Caco-2 (cell line): ENCODE measurements at places on chromosomes 2 and 18.

GRCh38 chr2:160076914-160077313 is 14.5 kb upstream of the PLA2R1 start:
- DNase-seq = no peak

GRCh38 chr18:61574665-61575064 is 241.4 kb downstream of the CDH20 start:
- no peak for DNase-seq

- DNase-seq = peak; percentile 18
Measured at GRCh38 chr18:48408727-48409590, at the start of gene ZBTB7C. Gene ZBTB7C, minus strand, starts transcription at chr18:48409383.

DNA sequence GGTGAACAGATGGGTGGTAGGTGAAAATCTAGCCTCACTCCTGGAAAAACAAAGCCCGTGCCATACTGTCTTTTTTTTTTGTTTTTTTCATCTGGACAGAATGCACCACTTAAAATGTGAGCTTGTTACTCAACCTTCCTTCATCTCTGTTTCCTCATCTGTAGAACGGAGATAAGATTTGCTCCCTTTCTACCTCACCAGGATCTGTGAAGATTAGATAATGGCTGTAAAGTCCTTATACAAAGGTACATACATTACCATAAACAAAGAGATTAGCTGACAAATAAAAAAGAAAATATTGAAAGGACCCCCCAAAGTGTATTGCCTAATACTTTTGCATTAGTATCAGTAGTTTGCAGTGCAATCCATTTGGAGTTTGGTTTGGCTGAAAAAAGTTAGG is 75.4 kb upstream of the ZEB2 start:
- no peak for DNase-seq

DNA sequence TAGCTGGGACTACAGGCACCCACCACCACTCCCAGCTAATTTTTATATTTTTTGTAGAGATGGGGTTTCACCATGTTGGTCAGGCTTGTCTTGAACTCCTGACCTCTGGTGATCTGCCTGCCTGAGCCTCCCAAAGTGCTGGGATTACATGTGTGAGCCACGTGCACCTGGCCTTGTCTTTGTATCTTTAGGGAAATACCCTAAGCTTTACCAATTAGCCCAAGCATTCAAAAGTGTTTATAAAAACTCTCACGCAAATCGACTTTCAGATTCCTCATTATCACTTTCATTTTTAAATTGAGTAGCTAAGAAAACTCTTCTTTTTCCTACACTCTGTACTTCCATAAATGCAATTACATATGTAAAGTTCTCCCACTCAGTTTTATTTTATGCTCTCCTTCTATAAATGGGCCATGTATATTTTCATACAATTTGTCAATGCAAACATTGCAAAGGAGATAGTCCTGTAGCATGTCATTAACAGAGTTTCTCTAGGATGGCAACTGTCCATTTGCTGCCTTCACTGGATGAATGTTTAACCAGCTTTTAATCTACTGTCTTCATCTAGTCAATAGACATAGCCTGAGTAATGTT is 326.2 kb upstream of the LRATD1 start:
- DNase-seq = no peak

DNA sequence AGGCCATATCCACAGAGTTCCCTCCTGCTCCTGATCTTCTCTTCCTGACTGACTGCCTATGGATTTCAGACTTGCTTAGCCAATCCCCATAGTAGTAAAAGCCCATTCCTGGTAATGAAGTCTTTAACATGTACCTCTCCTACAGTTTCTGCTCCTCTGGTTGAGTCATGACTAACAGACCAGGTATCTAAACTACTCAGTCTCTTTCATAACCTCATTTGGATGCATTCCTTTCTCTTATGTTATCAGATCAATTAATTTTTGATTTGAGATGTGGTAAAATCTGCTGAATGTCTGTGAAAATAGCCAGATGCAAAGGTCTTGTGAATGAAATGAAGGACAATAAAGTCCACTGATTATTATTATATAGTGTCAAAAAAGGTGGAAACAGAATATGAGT is 198.0 kb downstream of the NBAS start:
- DNase-seq = no peak

- no peak for DNase-seq
Measured at GRCh38 chr2:43327119-43327518, 100.7 kb upstream of the ZFP36L2 start.

DNA sequence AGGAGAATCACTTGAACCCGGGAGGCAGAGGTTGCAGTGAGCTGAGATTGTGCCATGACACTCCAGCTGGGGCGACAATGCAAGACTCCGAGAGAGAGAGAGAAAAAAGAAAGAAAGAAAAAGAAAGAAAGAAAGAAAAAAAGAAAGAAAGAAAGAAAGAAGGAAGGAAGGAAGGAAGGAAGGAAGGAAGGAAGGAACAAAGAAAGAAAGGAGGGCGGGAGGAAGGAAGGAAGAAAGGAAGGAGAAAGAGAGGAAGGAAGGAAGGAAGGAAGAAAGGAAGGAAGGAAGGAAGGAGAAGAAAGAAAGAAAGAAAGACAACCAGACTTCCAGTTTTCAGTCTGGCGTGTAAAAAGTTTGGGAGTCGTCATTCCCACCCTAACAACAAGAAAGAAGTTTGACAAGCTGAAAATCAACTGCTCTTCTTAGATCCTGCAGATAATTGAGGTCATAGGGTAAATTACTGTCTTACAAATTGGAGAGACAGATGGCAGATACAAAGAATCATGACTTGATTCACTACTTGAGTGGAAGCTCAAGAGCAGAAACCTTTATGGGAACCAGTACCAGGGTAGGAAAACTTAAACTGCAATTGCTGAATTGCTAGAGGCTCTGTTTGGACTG is 15.1 kb upstream of the CYP27C1 start:
- DNase-seq = no peak

DNA sequence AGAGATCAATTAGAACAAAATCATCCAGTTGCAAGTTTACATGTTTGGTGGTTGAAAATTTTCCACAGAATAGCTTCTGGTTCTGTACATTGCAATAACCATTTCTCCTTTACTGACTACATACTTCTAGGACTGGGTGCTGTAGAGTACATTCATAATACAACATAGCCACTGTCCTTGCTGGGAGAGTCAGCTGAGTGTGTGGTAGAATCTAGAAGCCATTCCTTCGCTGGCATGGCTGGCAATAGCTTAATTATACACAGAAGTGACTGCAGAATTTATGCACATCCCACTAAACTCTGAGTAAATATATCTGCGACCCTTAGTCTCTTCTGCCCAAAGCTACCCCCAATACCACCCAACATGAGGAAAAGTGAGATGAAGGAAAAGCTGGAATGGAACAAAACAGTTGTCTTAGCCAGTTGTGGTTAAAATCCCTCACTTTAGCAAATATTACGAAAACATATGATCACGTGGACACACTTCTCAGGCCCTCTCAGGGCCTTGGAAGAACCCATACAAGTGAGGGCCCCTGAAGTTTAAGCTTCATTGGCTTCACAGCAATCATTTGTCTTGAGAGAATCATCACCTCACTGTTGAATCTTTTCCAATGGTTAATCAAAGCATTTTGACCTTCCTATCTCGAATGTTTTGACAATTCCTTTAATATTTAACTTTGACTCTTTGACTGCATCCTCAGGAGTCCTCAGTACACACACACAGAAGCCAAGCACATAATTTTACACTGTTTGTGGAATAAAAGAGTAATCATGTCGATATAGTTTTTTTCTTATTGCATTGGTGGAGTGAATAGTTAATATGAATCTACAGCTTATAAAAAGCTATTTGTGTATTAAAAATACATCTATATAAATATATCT is 225.1 kb downstream of the ZNF385B start:
- DNase-seq = no peak

DNA sequence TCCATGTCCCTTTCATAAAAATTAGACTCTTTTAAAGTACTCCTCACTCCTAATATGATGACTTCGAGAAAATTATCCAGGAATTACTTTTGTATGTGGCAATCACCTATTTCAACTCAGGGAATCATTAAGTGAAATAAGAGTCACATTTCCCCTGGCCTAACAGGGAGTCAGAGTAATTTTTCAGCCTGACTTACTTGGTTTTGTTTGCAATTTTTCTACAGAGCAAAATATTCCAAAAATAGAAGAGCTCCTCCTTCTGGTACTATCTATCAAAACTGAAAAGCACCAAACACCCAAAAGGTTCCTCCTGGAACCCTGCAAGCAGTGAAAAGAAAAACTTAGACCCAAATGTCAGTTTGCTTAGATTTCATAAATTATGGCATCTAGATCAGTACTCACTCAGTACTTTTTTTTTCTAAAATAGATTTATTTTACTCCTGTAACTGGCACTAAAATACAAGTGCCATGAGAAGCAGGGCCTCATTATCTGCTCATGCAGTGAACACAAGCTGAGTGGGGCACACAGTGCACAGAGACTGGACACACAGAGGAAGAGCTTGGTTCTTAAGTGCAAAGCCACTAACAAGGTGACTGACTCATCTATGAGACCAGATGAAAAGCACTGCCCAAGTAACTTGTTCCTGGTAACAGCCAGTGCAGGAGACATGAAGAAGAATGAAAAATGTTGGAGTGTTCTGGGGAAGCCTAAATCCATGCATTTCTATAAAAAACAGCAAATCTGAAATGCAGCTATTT is 28.7 kb downstream of the ACAA2 start:
- no peak for DNase-seq

DNA sequence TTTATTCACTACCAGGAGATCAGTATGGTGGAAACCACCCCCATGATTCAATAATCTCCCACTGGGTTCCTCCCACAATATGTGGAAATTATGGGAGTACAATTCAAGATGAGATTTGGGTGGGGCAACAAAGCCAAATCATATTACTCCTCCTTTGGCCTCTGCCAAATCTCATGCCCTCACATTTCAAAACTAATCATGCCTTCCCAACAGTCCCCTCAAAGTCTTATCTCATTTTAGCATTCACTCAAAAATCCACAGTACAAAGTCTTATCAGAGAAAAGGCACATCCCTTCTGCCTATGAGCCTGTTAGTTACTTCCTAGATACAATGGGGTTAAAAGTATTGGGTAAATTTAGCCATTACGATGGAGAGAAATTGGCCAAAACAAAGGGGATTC is 989.5 kb upstream of the CNTNAP5 start:
- no peak for DNase-seq

- no peak for DNase-seq
Measured at GRCh38 chr18:12314591-12315305, 6.7 kb downstream of the TUBB6 start.

- DNase-seq = peak; percentile 45
Measured at GRCh38 chr2:231800493-231801091, 14.3 kb downstream of the COPS7B start.

DNA sequence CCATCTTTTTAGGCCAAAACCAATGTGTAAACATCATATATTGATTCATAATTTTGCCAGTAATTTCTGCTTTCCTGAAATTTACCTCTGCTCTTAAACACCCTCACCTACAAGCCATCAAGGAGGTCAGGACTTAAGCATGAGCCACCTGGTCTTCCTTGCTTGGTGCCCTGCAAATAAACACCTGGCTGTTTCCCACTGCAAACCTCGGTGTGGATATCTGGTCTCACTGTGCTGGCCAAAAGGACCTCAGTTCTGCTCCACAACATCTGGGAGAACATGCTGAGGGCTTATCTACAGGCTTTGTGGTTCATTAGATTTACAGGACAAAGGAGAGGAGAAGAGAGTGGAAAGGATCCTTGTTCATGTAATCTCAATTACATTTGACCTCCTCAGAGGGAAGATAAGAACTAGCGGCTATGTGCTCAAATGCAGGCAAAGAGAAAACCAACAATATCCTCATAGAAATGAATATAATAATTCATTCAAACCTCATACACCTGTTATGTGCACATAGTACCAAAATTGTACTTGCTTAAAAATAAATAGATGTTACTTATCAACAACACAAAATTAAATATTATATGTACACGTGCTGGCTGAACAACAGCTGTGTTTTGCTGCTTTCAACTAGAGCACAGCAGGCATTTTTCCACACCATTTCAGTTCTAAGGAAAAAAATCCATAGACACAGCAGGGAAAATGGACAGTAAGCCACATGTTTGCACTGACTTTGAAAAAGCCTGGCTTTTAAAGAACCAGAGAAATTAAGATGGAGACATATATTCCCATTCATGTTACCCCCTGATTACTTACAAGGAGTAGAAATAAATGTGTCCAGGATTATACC is 465.1 kb downstream of the LPIN1 start:
- no peak for DNase-seq

- DNase-seq = no peak
Measured at GRCh38 chr2:120602251-120602650, 133.4 kb upstream of the GLI2 start.

DNA sequence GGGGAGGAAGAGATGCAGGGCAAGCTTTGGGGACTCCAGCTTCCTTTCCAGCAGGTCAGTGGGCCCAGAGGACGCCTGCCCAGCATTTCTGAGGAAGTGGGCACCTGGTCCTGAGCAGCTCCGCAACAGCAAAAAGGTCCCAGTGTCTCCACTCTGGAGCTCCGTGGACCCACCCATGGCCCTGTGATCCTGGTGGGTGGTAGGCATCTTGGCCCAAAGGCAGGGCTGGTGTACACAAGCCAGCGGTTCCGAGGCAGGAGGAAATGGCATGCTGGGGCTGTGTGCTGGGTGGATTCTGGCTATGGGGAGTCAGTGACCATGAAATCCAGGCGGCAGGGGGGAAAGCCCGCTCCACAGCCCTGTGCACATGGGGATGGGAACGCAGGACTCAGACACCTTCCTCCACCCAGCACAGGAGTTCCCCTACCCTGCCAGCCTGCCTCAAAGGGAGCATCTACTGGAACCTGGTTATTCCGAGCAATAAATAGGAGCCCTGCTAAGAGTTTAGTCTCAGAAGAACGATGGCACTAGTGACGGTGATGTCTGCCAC is 206.0 kb downstream of the GLI2 start:
- no peak for DNase-seq

DNA sequence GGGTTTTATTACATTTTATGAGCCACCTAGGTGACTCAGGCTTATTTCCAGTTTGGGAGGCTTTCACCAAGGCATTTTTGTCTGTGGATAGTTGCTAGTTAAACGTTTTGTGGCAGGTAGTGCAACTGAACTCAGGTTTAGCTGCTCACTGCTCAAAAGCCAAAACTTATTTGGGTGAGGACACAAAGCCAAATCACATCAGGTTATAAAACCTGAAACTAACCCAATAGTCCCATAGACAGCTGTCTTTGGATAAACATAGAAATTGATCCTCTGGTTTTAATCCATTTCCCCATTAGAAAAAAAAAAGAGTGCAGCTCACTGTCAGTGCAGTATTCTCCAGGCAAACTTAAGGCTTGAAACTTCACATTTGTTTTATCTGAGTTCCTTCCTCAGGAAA is 362.6 kb upstream of the TFPI start:
- DNase-seq = no peak

GRCh38 chr18:4351005-4351404 is 104.1 kb downstream of the DLGAP1 start:
- DNase-seq = no peak
